ENCODE measurements at places on chromosomes 11 and 22.

- no peak for DNase-seq
Measured at GRCh38 chr11:95508219-95508890, 277.4 kb upstream of the SESN3 start.

- DNase-seq = no peak
Measured at GRCh38 chr11:132586801-132587200, 945.5 kb downstream of the OPCML start.

DNA sequence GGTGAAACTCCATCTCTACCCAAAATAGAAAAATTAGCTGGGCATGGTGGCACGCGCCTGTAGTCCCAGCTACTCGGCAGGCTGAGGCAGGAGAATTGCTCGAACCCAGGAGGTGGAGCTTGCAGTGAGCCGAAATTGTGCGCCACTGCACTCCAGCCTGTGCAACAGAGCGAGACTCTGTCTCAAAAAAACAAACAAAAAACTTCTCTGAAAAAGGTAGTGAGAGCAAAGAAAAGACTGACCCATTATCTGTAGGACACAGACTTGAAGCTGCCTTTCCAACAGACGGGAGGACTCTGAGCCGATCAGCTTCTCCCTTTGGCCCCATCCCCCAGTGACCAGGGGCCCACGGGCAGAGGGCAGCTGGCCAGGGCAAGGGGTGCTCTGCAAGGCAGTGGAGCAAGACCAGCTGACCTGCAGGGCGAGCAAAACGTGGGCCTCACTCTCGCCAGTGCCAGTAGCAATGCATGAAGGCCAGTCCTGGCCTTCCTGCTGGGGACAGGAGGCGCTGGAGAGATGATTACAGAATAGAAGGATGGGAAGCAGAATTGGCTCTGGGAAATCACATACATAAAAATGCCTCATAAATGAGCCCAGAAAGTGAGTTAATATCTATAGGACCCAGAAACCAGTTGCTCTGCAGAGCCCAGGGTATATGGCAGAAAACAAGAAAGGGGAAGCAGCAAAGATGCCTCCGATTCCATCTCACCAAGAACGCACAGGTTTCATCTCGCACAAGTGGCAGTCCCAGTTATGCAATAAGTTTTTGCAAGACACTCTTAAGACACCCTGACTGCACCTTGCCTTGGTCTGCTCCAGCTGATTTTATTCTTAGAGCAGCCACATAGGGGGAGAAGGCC is 2.8 kb downstream of the EHD1 start:
- DNase-seq = no peak

- no peak for DNase-seq
Measured at GRCh38 chr11:44219830-44220796, 89.8 kb downstream of the ALX4 start.

Measured in stimulated activated CD8-positive, alpha-beta memory T cell treated with anti-CD3 and anti-CD28 coated beads, Interleukin-7, amount 100 ng/mL, for 1 hour (primary cell).